Fibroblast of skin of scalp (primary cell): ENCODE measurements at places on chromosomes 11 and 22.

- DNase-seq, result no peak
Measured at GRCh38 chr11:71451596-71452198, 1.3 kb upstream of the NADSYN1 start.

DNA sequence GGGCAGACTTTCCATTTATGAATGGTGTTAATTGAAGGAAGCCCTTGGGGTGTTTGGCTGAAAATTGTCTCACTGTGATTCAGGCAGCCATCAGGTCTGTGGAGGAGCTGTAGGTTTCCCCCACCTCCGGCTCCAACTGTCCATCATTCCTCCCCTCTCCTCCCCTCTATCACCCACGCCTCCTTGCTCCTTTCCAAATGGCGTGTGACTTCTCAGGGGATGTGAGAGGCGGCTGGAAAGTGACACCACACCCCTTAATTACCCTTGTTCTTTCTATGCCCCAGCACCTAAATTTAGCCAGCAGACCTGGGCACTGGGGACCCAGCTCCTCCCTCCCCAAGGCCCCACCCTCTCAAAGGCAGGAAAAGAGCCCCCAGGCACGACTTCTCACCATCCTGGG lies 38.1 kb upstream of the SYT7 start:
- DNase-seq, result no peak

DNA sequence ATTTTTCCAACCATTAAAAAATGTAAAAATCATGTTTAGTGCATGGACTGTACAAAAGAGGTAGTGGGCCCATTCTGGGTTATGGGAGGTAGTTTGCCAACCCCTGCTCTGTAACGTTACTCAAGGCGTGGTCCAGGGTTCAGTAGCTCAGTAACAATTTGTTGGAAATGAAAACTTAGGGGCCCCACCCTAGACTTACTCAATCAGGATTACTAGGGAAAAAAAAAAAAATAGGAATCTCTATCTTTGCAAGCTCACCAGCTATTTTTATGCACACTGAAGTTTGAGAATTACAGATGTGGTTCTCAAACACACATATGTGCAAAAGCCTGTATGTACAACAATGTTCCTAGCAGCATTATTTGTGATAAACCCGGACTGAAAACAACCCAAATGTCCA lies 17.3 kb upstream of the LMO2 start:
- no peak for DNase-seq

GRCh38 chr11:80194016-80194415 lies 753.2 kb upstream of the TENM4 start:
- DNase-seq, result no peak

DNA sequence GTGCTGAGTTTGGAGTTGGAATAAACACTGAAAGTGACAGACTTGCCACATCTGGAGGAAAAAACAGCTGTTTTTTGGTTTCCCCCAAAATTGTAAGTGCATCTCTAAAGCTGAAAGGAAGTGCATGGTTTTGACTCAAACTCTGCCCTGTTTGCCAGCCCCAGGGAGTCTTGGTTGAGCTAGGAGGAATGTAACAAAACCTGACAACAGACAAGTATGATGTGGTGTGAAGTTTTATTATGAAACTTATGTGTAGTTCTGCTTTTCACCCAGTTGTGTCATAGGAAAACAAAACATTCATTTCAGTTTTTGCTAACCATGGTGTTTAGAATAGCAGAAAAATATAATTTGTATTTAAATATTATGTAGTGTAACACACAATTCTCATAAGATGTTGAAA lies 31.7 kb upstream of the PDE3B start:
- no peak for DNase-seq

GRCh38 chr11:80937842-80938241 lies 1497.0 kb upstream of the TENM4 start:
- peak; percentile 66 for DNase-seq
